ENCODE measurements at places on chromosomes 4 and X.

- no peak for DNase-seq
Observed at GRCh38 chrX:34377645-34378044, 245.5 kb upstream of the FAM47A start.

DNA sequence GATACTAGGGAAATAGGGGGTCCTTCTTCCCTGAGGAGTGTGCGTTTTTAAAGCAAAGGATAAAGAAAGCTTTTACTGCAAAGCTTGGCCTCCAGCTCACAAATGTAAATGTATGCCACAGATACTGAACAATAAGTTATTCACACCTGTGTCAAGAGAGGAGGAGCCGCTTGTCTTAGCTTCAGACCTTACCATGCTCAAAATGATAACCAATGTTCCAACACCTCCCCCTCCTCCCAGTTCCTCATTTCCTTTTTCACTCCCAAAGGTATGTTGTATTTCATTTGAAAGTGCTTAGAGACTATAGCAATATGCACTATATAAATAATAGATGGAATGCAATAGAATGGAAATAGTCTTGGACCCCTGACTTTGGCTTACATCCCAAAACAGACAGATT is 47.0 kb upstream of the RAPGEF2 start:
- no peak for DNase-seq

DNA sequence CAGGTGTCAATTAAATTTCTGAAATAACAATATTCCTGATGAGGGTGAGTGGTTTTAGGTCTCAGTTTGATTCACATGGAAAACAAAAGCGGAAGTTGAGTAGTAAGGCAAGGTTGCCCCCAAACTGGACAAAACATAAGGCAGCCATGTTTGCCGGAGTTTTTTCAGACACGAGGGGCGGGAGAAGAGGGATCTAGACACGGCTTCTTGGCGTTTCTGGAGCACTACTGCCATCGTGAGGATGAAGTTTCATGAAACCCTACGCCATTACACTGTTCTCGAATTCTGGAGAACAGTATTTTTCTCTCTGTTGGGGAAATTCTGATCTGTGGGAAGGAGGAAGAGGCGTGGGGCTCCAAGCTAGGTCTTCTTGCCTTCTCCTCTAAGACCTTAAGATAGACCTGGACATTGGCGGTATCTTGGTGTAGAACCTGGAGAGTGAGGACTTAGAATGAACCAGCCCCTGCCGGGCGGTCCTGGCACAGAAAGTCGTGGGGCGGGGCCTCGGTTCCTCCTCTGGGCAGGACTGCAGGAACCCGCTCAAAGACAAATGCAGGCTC is 160.3 kb downstream of the OR13H1 start:
- no peak for DNase-seq

DNA sequence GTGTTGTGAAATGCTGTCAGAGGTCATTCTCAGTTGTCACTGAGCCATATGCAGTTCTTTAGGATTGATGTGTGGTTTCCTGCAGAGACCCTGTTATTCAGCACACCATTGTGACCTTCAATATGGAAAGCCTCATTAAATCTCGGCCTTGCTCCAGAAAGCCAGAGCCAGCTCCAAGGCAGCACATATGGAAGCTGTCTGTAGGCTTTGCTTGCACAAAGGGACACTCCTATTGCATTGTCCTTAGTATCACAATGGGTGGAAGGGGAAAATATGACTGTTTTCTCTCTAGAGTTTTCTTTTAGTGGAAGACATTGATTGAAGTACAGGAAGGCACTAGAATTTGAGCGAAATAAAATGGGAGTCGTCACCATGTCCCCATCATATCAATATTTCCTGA is 179.0 kb downstream of the CEP135 start:
- DNase-seq = no peak

- no peak for DNase-seq
Observed at GRCh38 chr4:171812665-171813525, at the start of gene GALNTL6. Gene GALNTL6, plus strand, starts transcription at chr4:171813404.

DNA sequence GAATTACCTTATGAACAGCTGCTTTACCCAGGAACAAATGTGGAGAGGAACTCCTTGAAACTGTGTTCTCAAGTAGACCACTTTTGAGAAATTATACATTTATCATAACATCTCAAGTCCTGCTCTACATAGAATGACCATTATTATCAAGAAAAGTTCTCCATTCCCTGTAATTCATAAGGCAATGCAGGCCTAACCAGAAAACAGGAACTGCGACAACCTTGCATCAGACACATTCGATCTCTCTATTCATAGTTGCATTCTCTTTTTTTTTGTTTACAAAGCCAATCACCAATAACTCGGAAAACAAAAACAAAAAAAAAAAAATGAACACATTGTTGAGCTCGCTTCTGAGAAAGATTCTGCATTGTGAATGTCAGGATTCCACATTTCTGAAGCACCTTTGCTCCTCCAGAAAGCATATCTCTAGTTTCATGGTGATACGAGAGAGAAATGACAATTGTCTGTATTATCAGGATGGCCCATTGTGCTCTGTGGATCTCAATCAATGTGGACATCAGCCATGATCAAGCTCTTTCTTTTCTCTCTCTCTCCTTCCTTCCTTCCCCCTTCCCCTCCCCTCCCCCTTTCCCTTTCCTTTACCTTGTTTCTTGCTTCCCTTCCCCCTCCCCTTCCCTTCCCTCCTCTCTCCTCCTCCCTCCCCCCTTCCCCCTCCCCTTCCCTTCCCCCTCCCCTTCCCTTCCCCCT is 32.4 kb upstream of the CD99 start:
- DNase-seq = no peak

GRCh38 chrX:67555578-67556203 is 11.9 kb downstream of the AR start:
- peak; percentile 8 for DNase-seq

DNA sequence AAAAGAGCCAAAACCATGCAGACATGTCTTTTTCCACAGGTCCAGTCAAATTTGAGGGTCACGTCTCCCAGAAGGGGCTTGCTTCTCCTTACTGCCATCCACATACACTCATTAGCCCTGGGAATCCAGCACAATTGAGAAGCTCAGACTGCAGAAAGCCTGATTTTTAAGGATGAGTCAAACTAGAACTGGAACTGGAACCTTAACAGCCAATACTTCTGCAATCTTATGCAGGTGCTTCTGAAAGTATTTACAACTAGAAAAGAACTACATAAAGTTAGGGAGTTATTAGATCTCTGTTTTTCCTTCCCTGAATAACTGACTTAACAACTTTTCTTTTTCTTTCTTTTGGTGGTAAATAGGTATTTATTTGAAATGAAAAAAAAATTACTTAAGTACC is 86.3 kb downstream of the CDS1 start:
- DNase-seq = no peak

GRCh38 chrX:55004231-55004630 is 4.1 kb downstream of the APEX2 start:
- DNase-seq = no peak

- no peak for DNase-seq
Observed at GRCh38 chrX:134580907-134581306, 77.4 kb downstream of the PLAC1 start.

- DNase-seq = no peak
Observed at GRCh38 chr4:92299152-92299551, 4.6 kb upstream of the GRID2 start.

DNA sequence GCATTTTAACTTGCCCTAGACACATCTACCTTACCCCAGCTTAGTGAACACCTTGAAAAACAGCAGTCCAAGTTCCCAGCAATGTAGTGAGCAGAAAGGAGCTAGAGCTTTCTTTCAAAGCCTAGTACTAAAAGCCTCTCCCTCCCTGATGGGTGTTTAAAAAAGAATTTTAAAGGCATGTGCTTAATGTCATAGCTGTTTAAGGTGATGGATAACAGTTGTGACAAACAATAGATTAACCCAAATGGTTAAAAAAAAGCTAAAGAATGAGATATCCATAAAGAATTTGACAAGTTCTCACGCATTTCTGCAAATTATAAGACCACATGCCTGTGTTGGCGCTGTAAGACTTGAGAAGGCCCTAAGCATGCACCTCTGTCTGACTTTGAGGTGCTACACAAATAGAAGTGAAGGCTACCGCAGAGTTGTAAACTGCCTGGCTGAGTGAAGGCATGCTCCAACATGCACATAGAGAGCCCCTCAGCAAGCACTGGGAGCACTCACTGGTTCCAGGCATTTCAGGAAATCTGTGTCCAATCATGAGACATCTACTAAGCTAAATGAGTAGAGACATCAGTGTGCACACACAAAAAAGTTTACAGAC is 94.0 kb downstream of the PHF8 start:
- no peak for DNase-seq

Data from CD4-positive, alpha-beta T cell treated with Interleukin-4 for 4 hours (primary cell).